Hematopoietic multipotent progenitor cell (in vitro differentiated cells): ENCODE measurements at places on chromosomes 12 and 14.

DNA sequence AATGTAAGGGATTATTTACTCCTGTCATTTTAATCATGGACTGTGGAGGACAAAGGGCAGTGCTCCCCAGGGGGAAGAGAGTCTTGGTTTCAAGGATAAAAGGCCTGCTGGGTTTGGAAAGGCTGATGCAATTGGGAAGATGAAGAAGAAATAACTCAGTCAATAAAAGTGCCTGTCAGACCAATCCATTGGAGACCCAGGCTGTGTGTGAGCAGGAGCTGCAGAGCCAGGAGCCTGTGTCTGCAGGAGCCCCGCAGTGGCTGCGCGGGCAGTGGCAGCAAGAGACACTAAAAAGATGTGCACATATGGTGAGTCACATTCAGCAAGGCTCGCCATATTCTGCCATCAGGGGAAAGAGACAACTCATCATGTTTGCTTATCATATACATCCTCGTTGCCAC, 90.4 kb downstream of the CRACR2A start:
- DNase-seq: no peak

- DNase-seq: no peak
Measured at GRCh38 chr14:70646705-70647104, 5.0 kb downstream of the TTC9 start.

DNA sequence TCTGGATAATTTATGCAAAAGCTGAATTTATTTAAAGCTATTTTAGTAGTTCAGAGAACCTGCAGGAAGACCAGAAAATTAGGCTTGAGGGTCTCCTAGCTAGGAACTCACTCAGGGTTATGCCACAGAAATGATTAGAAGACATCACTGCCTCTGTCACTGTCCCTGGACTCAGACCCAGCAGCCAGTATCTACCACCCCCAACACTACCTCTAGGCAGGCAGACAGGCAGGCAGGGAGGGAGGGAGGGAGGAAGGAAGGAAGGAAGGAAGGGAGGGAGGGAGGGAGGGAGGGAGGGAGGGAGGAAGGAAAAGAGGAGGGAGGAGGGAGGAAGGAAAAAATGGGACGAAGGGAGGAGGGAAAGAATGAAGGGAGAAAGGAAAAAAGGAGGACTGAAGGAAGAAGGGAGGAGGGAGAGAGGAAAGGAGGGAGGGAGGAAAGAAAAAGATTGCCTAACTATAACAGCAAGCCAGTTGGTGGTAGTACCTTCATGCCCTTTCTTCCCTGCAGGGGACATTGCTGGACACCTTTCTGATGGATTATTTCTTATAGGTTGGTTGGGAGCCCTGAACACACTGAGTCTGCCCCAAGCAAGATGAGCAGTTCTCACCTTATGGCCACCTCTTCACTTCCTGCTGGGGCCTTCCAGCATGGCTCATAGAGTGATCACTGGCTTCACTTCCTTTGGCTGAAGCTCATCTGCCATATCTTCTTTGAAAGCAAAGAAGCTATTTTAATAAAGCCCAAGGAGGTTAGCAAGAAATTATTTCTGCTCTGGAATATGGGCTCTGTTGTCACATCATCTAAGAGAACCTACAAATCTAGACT, 49.7 kb downstream of the KICS2 start:
- no peak for DNase-seq

DNA sequence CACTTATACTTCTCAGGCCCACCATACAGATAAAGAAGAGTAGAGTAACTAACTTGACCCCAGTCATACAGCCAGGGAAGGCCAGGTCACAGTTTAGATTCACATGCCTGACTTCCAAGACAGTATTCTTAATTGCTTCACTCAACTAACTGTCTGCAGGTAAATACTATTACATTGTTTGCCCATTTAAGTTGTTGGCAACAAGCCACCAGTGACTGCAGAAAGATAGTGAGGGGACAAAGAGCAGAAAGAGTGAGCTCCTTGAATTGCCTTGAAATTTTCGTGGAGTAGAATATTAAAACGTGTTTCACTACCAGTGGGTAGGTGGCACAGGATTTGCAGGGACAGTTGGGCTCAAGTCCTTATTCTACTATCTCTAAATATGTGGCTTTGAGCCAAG, 146.3 kb upstream of the RMST start:
- DNase-seq: no peak

DNA sequence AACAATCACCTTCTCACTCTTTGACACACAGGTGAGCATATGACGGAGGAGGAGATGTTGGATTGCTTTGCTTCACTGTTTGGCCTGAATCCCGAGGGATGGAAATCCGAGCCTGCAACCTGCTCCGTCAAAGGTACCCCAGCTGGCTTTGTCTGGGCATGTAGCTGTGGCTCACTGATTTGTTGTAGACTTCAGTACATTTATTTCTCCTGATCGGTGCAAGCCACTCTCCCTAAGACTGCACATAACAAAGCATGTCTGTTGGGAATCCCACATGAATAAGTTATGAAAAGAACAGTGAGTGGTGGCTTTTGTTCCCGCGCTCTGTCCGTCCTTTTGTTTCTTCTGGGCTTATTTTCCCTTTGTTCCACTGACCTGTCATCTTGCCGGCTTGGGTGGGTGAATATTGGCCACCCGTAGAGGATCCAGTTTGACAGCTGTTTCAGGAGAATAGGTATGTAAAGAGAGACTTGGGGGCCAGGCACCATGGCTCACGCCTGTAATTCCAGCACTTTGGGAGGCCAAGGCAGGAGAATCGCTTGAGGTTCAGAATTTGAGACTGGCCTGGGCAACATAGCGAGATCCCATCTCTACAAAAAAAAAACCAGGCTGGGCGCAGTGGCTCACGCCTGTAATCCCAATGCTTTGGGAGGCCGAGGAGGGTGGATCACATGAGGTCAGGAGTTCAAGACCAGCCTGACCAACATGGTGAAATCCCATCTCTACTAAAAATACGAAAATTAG, 20.0 kb upstream of the BCL7A start:
- DNase-seq: no peak

- DNase-seq: no peak
Measured at GRCh38 chr12:16392846-16393535, 45.5 kb downstream of the MGST1 start.

GRCh38 chr14:37816743-37817295, 221.4 kb downstream of the TTC6 start:
- DNase-seq: no peak

- DNase-seq: no peak
Measured at GRCh38 chr12:59084511-59085375, 164.4 kb upstream of the LRIG3 start.

DNA sequence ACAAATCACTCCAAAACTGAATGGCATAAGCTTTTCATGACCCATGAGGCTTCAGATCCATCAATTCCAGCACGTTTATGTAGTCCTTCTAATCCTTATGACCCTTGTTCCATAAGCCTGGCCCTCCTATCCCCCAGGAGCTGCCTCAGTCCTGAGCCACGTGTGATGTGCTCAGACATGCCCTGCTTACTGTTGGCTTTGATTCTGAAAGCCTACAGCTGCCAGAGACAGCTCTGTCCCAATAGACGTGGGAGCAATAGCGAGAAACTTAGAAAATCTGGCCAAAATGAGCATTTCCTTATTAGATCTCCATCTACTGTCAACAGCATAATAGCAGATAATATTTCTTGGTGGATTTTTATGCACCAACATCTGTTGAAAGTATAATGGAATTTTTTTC, 33.2 kb downstream of the DUSP6 start:
- DNase-seq: no peak

GRCh38 chr12:102479099-102479885, 1.1 kb downstream of the IGF1 start:
- no peak for DNase-seq

- peak; percentile 96 for DNase-seq
Measured at GRCh38 chr12:6493497-6494257, at the start of gene NCAPD2. Gene NCAPD2 (plus strand): TSS chr12:6494102. CDS start chr12:6495099, 997 bp downstream.

DNA sequence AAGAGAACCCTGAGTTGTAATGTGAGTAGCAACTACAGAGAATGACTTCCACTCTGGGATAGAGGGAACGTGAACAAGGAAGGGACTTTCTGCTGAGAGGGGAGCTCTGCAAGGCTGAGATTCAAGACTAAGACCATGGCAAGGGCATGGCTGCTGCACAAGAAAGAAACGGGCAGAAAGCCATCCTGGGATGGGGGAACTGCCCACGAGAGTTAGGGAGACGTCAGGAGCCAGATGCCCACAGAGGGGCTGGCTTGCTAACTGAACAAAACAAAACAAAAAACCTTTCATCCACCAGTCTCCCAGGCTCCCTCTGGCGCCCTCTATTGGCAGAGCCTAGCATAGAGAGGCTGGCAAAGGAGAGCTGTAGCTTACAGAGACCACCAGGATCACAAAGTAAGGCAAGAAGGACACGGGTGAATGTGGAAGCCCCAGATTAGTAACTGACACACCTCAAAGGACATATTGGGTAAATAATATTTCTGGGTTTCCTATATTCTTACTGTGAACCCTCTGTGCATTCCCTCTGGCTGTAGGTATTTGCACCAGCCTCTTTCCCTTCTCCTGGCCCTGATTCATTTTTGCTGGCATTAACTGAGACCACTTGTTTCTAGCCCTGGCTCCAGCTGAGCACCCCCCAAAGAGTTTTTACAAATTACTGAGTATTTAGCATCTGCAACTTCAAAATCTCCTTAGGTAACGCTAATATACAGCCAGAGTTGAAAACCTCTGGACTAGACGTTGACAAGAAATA, 338.3 kb downstream of the EMP1 start:
- DNase-seq: peak; percentile 81

DNA sequence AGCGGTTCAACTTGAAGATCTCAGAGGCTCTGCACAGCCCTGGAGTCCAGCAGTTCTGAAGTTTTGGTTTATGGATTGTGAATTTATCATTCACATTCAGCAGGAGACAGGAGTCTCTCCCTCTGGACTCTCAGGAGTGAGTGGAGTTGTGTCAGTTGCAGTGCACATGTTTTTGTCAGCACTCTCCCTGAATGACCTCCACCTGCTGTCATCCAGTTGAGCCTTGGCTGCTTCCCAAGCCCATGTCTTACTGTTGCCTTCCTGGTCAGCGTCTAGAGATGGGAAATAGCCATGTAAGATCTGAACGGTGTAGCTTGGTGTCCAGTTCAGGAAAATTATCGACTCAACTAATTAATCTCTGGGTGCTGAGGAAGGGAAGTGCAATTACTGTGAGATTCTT, 133.2 kb downstream of the PRKCH start:
- no peak for DNase-seq

- peak; percentile 75 for DNase-seq
Measured at GRCh38 chr12:114508529-114509129, 102.7 kb upstream of the TBX5 start.

- peak; percentile 51 for DNase-seq
Measured at GRCh38 chr12:25843976-25844375, 114.5 kb upstream of the RASSF8 start.

DNA sequence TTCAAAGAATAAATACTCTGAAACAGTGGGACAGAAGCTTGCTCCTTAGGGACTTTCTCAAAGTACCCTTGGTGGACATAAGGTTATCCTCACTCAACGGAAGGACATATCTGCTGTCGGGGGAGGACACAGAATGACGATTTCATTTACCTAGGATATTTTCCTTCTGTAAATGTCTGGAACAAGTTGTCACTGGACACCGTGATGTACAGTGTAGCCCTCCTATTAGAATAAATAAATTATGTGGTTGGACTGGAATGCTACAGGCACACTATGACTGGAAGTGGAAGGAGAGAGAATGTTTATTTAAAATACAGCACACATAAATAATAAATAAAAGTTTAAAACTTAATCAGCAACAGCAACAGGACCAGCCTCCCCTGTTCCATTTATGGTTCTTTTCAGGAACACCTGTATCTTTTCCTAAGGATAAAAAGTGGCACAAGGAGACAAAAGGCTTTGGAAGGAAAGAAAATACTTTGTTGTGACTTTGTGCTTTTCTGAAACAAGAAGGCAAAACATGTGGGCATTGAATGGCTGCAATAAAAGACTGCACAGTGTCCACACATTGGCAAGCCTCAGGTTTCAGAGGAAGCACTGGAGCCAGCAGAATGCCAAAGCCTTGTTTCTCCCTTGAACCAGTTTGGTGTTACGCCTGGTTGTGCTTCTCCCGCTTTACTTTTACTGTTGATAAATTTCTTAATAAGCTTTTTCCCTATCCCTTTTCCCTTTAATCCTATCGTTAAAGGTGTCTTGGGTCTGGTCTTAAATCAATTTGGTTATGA, 36.8 kb downstream of the FGD4 start:
- no peak for DNase-seq

DNA sequence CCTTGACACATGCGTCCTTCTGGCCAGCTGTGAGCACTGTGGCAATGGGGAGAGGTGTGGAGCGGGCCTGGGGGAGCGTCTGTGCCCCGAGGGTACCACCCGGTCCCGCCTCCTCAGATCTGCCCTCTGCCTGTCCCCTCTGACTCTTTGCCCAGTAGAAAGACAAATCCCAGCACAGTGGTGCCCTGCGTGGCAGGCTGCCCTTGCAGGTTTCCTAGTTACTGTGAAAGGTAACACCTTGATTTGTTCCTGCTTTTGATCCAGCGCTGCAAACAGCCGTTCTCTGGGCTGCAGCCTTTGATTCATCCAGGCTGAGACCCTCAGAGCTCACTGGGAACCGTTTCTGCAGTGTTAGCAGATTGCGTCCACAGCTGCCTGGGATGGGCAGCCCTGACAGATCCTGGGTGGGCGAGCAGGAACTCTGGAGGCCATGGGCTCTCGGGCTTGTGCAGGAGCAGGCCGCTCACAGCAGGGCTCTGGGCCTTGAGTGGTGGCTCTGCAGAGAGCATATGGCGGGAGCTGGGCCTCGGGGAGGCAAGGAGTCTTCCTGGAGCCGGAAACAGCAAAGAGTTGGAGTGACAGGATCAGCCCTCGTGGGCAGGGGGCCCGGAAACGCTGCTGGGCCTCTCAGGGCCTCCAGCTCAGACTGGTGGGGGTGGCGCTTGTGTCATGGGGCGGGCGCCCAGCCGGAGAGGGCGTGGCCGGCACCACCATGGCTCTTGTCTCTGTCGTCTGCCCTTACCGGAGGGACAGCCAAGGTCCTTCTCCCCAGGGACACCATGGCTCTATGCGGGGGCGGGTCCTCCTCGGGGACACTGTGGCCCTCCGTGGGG, 16.6 kb downstream of the FBRSL1 start:
- peak; percentile 68 for DNase-seq

- no peak for DNase-seq
Measured at GRCh38 chr12:41970744-41971143, 173.9 kb downstream of the GXYLT1 start.

GRCh38 chr12:19963972-19964371, 404.4 kb upstream of the PDE3A start:
- no peak for DNase-seq

- DNase-seq: no peak
Measured at GRCh38 chr12:121577443-121578180, 3.2 kb downstream of the KDM2B start.

- peak; percentile 74 for DNase-seq
Measured at GRCh38 chr12:113462117-113462774, 9.4 kb downstream of the LHX5 start.

GRCh38 chr12:100572184-100572583, 1.3 kb upstream of the GAS2L3 start:
- DNase-seq: no peak

DNA sequence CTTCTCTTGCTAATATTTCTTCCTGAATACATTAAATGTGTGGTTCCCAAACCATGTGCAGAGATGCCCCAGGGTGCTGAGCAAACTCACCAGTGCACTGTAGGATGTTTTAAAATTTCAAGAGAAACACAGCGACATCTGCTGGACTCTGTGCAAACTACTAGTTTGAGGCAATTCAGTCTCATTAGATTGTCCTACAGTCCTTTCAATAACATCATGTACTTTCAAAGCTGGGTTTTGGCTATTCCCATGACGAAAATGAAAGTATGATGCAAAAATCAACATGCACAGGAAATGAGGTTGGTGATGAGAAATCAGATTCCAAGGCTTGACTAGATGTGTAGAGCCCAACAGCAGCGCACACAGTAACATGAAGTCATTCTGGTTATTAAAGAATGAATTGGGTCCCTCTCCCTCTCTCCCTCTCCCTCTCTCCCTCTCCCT, 66.3 kb downstream of the CLIP1 start:
- peak; percentile 19 for DNase-seq

- DNase-seq: peak; percentile 53
Measured at GRCh38 chr12:126570566-126570965, 1505.3 kb downstream of the AACS start.
